ENCODE measurements at places on chromosomes 16 and 17.

DNA sequence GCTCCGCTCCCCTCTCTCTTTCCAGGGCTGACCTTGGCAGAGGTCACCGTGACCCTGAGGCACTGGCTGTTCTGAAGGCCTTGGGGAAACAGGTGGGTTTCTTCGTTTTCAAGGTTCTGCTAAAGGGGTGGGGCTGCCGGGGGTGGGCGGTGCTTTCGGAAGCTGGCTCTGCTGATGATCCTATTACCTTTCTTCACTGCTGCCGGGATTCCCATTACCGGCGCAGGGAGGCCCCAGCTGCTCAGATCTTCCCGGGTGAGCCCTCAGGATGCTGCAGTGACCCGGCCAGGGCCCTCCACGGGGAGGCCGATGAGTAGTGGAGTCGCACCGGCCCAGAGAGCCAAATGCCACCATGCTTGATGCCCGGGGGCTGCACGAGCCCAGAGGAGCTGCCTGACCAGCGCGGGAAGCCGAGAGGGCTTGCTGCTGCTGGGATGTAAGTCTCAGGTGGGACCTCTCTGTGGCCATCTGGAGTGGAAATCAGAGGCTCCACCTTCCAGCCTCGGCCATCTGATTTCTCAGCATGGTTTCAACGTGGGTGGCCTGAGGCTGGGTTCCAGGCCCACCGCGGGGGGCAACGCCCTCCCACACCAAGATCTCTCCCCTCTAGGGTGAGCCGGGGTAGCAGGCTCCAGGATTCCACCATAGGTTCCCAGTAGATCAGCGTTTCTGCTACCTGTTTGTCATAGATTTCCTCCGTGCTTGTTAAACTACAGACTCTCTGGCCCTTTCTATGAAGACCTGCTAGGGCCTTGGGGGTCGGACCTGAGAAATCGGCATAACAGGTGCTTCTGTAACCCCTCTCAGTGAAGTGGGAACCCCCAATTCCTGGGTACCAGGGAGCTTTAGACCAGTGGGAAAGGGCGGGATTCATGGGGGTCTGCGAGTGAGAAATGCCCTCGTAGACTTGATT lies 21.6 kb upstream of the ADCY7 start:
- no peak overlapping the region for H3K4me3 ChIP-seq
- H3K27ac ChIP-seq = no peak overlapping the region
- no peak for DNase-seq
- peaks cover 16% of the 10 kb centered on the region for H3K27me3 ChIP-seq
- no peaks in the 10 kb centered on the region for H3K36me3 ChIP-seq

DNA sequence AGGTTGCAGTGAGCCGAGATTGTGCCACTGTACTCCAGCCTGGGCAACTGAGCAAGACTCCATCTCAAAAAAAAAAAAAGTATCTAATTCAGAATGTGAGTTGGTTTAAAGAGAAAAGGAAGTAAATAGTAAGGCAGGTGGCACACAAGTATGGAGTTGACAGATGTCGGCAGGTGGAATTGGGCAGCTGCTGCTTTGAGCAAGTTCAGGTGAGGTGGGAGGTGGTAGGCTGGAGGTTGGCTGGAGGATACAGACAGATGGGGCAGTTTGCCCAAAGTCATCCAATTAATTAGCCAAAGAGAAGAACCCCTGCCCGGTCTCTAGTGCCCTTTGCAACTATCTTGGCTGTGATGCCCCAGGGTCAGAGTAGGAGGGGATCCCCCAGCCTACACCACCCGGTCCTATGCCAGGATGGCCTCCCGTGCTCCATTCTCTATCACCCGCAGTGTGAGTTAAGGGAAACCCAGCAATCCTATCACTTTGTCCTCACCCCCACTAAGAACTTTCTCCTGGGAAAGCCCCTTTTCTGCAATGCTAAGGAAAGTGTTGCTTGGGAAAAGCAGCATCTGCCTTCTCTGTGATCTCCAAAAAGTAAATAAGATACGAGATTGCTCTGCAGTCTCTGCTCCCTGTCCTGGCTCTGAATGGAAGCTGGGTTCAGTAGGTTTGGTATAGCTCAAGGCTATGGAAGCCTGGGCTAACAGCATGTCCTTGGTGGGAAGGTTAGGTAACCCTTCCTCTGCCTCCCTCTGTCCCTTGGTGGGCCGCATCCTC lies 32.2 kb downstream of the SLC12A3 start:
- no peaks in the 10 kb centered on the region for H3K4me1 ChIP-seq
- no peak overlapping the region for H3K4me3 ChIP-seq
- no peaks in the 10 kb centered on the region for H3K27me3 ChIP-seq

GRCh38 chr16:49969091-49970030 lies 55.7 kb upstream of the CNEP1R1 start:
- DNase-seq = peak; percentile 45
- H3K4me3 ChIP-seq = no peak overlapping the region
- no peaks in the 10 kb centered on the region for H3K36me3 ChIP-seq
- no peak overlapping the region for H3K27ac ChIP-seq
- peaks cover 12% of the 10 kb centered on the region for H3K4me1 ChIP-seq

DNA sequence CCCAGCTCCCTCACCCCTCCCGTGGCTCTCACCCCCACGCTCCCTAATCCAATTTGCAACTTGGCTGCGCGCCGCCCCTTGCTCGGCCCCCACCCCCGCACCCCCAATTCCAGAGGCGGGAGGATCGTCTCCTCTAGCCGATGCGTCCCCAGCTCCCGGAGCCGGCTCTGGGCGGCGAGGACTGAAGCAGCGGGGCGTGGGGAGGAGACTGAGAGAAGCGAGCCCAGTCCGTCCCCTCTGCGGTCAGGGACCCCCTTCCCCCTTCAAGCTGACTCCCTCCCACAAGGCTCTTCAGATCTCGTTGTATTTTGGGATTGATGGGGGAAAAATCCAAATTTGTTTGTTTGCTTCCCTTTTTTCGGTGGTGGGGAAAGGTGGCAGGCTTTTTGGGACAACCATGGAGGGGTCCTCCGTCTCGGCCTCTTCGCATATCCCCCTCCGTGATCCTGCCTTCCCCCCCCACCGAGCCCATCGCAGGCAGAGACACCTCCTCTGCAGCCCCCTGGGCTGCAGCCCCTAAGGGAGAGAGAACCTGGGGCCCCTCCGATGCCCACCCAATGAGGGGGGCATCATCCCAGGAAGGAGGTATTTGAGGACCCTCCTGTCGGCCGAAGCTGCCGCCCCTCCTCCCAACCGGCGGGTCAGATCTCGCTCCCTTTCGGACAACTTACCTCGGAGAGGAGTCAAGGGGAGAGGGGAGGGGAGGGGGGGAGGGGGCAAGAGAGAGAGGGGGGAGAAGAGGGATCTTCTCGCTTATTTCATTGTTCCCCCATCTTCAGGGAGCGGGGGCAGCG lies 466 bp downstream of the NEUROD2 start:
- H3K27me3 ChIP-seq = peaks cover 77% of the 10 kb centered on the region
- DNase-seq = no peak
- no peak overlapping the region for H3K27ac ChIP-seq
- H3K4me1 ChIP-seq = peaks cover 39% of the 10 kb centered on the region
- no peaks in the 10 kb centered on the region for H3K36me3 ChIP-seq
- no peak overlapping the region for H3K4me3 ChIP-seq

- H3K36me3 ChIP-seq = peaks cover 59% of the 10 kb centered on the region
- H3K4me3 ChIP-seq = no peak overlapping the region
- no peaks in the 10 kb centered on the region for H3K27me3 ChIP-seq
Measured at GRCh38 chr17:76723812-76724211, 2.6 kb downstream of the JMJD6 start.

DNA sequence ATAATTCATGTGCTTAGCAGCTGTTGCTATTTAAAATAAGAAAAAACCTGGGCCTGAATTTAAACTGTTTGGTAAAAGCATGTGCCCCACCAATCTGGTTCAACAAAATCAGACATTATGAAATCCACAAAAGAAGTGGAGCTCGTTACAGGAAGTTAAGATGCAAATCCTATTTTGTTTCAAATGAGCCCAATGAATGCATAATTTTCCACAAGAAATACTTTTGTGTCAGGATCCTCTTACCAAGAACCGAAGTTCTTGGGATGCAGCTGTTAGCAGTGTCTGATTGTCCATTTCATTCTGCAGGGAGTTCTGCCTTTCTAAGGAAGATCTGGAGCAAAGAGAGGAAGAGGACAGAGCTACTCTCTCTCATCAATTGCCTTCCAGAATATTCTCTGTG lies 105.7 kb upstream of the RBBP6 start:
- H3K4me3 ChIP-seq = no peak overlapping the region
- no peak overlapping the region for H3K27ac ChIP-seq
- no peaks in the 10 kb centered on the region for H3K4me1 ChIP-seq
- H3K27me3 ChIP-seq = no peaks in the 10 kb centered on the region
- H3K36me3 ChIP-seq = no peaks in the 10 kb centered on the region
- no peak for DNase-seq

Measured in spinal cord (tissue), 10 donors.